ENCODE measurements at places on chromosomes 3 and 15. TPM values are rescaled to one million over a fixed set of nuclear protein-coding genes. Genes with fewer than 3 reads are reported as not detected.

The DPPA4 gene
- not detected for total RNA-seq

- DNase-seq: no peak
- H3K4me1 ChIP-seq: no peaks in the 10 kb centered on the region
- H3K27me3 ChIP-seq: no peaks in the 10 kb centered on the region
- H3K27ac ChIP-seq: no peak overlapping the region
Measured at GRCh38 chr3:186519021-186519658, 25.0 kb downstream of the CRYGS start.

DNA sequence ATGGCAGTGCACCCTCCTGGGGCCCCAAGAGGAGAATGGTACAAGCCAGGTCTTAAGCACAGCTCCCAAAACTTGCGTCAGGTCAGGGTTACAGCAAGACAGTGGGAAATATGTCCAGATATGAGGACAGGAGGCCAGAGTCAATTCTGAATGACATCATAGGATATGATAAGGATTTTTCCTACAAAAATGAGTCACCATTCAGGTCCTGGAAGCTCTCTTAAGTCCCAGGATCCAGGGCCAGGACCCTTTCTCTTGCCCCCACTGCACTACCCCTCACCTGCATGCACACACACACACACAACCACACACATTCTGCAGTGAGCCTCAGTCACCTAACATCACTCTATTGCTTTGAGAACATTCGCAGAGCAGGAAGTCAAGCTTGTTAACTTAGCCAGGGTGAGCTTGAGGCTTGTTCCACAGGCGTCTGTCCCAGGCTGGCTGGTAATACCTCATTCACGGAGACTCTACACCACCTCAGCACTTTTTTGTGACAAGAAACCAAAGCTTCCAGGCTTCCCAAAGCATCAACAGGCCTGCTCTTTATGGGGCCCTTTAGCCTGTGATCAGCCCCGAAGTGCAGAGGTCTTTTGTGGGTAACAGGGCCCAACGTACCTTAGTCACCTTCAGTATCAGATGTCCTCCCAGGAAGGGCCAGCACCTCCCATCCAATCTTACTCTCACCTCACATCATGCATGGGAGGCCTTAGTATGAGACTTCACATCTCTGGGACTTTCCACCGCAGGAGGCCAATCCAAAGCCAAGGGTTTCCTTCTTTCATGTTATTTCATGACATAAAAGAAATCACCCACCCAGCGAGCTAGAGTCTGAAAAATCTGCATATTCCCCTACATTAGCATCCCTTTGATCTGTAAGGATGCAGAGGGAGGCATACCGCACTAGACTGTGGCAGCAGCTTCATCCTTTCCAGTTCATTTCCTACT is 74.0 kb upstream of the LIPC start:
- H3K4me3 ChIP-seq: no peak overlapping the region
- DNase-seq: peak; percentile 78
- H3K27ac ChIP-seq: no peak overlapping the region
- peaks cover 8% of the 10 kb centered on the region for H3K27me3 ChIP-seq
- H3K36me3 ChIP-seq: no peaks in the 10 kb centered on the region

GRCh38 chr3:185754920-185755319 is 69.9 kb downstream of the IGF2BP2 start:
- H3K4me1 ChIP-seq: no peaks in the 10 kb centered on the region
- no peak overlapping the region for H3K27ac ChIP-seq
- DNase-seq: no peak

DNA sequence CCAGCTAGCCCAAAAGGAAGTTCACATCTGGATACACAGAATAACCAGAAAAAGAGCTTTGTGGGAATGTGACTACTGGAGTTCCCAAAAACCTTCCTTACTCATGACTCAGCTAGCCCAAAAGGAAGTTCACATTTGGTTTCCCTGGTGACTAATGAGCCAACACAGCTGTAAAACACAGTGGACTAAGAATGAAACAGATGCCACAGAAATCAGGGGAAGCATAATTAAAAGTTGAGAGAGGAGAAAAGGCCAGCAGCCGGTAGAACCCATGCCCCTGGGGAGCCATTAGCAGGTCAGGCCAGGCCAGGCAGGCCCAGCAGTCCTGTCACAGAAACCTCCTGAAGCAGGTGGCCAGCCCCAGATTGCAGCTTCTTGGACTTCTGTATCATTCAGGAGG is 130.3 kb downstream of the GHSR start:
- no peaks in the 10 kb centered on the region for H3K27me3 ChIP-seq
- peaks cover 85% of the 10 kb centered on the region for H3K4me1 ChIP-seq
- peak overlapping the region; percentile 73 for H3K27ac ChIP-seq
- no peak overlapping the region for H3K4me3 ChIP-seq
- no peaks in the 10 kb centered on the region for H3K36me3 ChIP-seq

DNA sequence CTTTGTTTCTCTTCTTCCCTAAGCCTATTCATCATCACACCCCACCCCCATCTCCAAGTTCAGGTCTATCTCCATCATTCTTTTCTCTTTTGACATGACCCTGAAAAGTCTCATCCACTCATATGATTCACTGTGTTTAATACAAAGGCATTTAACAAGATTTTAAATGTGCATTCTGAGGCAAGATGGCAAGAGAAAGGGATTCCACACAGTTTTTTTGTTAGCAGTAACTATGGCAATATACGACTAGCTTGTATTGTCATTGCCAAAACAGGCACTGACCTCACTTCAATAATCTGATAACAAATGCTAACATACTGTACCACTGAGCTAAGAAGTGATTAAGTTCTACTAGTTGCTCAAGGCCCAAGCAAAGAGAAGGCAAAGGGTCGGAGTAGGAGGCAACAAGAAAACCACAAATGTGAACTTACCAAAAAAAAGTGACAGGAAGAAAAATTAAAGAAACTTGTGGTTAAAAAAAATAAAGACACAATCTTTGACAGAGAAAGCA is 53.2 kb downstream of the FBN1 start:
- no peaks in the 10 kb centered on the region for H3K27me3 ChIP-seq
- H3K36me3 ChIP-seq: peaks cover 14% of the 10 kb centered on the region
- no peak for DNase-seq
- no peak overlapping the region for H3K27ac ChIP-seq
- H3K4me3 ChIP-seq: no peak overlapping the region
- peaks cover 32% of the 10 kb centered on the region for H3K4me1 ChIP-seq

DNA sequence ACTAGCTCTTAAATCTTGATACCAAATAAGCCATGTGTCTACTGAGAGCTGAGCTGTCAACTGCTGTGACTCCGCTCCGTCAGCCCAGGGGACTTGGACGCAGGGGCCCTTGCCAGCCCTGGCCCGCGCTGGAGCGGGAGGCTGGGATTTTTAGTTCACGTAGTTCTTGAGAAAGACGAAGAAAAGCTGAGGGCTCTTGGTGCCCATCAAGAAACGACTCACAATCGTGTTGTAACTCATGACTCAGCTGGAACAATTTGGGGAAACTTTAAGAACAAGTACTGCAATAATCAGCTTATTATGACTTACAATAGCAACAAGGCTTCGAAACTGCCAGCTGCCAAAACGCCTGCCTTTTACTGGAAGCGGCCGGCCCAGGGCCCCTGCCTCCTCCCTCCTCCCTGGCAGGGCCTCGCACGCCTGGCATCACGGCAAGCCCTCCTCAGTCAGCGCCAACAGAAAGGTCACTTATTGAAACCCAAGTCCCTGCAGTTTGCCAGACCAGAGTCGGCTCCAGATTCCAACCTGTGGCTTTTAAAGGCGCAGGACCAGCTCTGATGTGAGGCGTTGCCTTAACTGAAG is 60.3 kb downstream of the RGMA start:
- H3K27ac ChIP-seq: peak overlapping the region; percentile 91
- no peaks in the 10 kb centered on the region for H3K27me3 ChIP-seq
- no peak overlapping the region for H3K4me3 ChIP-seq
- peak; percentile 96 for DNase-seq

- no peak overlapping the region for H3K27ac ChIP-seq
- peak overlapping the region; percentile 61 for H3K4me3 ChIP-seq
- no peak for DNase-seq
- H3K4me1 ChIP-seq: peaks cover 15% of the 10 kb centered on the region
- H3K27me3 ChIP-seq: no peaks in the 10 kb centered on the region
Measured at GRCh38 chr3:32780735-32781210, 37.0 kb upstream of the TRIM71 start.

The COL6A5 gene
- not detected for total RNA-seq

GRCh38 chr3:63911873-63912767 is at the start of gene SCAANT1:
Gene SCAANT1 (minus strand): TSS chr3:63912383.
- peak; percentile 96 for DNase-seq
- peak within 1 kb of the TSS; percentile 100 for H3K27ac ChIP-seq
- no peaks in the 10 kb centered on the region for H3K27me3 ChIP-seq
- H3K4me3 ChIP-seq: peak within 1 kb of the TSS; percentile 98
- peaks cover 41% of the 10 kb centered on the region for H3K4me1 ChIP-seq
- H3K36me3 ChIP-seq: peaks cover 15% of the 10 kb centered on the region

The CCDC80 gene
- total RNA-seq: 197 TPM

The ERICH6 gene
- total RNA-seq: not detected

GRCh38 chr15:34366271-34367065 is 528 bp downstream of the LPCAT4 start:
- peaks cover 13% of the 10 kb centered on the region for H3K36me3 ChIP-seq
- H3K4me1 ChIP-seq: peaks cover 22% of the 10 kb centered on the region
- peak overlapping the region; percentile 98 for H3K27ac ChIP-seq
- H3K4me3 ChIP-seq: peak overlapping the region; percentile 90
- no peaks in the 10 kb centered on the region for H3K27me3 ChIP-seq

- H3K4me3 ChIP-seq: no peak overlapping the region
- no peaks in the 10 kb centered on the region for H3K27me3 ChIP-seq
- no peak for DNase-seq
- H3K36me3 ChIP-seq: no peaks in the 10 kb centered on the region
- peaks cover 6% of the 10 kb centered on the region for H3K4me1 ChIP-seq
- H3K27ac ChIP-seq: no peak overlapping the region
Measured at GRCh38 chr3:98984024-98984423, 82.5 kb upstream of the DCBLD2 start.

DNA sequence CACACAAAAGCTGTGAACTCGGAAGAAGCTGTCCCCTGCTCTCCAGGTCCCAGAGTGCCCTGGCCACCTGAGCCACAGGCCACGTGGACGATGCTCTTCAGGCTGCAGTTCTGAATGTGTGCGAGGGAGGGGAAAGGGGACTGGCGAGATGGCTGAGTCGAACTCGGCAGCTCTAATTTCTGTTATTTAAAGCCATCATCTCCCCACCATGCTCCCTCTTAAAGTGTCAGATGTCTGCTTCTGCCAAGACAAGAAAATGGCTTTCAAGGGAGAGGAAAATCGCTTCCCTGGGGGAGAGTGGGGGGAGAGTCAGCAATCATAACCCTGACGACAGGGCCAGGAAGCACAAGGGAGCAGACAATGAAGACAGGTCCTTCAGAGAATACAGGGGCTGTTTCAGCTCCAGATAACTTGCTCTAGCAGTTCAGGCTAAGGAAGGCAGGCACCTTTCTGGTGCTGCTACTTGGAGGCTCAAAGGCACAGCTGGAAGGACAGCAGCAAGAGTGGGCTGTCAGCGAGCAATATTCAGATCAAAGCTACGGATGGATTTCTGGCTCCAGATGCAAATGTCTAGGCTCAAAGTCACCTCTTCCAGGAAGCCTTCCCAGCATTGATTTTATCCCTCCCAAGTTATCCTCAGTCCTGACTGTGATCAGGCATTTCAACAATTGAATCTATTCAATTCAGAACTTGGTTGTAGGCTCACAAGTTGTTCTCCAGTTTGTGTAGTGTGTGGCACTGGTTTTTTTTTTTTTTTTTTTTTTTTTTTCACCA is 15.5 kb upstream of the CCDC33 start:
- no peak for DNase-seq
- H3K4me1 ChIP-seq: no peaks in the 10 kb centered on the region
- H3K27ac ChIP-seq: no peak overlapping the region
- H3K27me3 ChIP-seq: no peaks in the 10 kb centered on the region

The EPHB1 gene
- total RNA-seq: under 0.01 TPM

DNA sequence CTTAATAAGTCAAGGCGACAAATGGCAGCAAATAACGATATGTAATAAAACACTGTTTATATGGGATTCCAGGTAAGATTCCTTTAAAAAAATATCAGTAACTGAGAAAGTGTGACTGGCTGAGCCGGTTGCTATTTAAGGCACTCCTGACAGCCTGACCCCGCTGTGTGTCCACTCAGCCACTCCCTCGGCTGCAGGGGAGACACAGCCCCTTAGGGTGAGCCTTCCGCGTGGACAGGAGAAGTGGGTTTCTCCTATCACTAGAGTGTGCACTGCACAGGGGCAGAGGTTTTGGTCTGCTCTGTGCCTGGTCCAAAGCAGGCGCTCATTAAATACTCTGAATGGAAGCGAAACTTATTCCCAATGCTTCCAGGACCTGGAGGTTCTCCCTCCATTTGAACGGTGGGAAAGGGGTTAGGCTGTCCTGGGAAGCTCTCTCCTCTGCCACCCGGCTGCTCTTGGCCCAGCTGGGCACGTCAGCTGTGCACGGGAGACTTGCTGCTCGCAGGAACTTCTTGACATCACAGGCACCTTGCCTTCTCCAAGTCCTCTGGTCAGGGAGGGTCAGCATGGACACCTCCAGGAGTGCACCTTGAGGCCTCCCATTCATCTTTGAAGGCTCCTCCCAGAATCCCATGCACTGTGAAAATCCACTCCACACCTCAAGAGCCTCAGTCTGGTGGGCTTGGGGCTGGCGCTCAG is 43.3 kb upstream of the SLCO2A1 start:
- H3K27ac ChIP-seq: no peak overlapping the region

GRCh38 chr15:92917598-92918407 is 17.7 kb downstream of the CHD2 start:
- peaks cover 100% of the 10 kb centered on the region for H3K4me1 ChIP-seq
- H3K36me3 ChIP-seq: no peaks in the 10 kb centered on the region
- DNase-seq: peak; percentile 99
- H3K27me3 ChIP-seq: no peaks in the 10 kb centered on the region
- peak overlapping the region; percentile 29 for H3K4me3 ChIP-seq
- peak overlapping the region; percentile 94 for H3K27ac ChIP-seq

DNA sequence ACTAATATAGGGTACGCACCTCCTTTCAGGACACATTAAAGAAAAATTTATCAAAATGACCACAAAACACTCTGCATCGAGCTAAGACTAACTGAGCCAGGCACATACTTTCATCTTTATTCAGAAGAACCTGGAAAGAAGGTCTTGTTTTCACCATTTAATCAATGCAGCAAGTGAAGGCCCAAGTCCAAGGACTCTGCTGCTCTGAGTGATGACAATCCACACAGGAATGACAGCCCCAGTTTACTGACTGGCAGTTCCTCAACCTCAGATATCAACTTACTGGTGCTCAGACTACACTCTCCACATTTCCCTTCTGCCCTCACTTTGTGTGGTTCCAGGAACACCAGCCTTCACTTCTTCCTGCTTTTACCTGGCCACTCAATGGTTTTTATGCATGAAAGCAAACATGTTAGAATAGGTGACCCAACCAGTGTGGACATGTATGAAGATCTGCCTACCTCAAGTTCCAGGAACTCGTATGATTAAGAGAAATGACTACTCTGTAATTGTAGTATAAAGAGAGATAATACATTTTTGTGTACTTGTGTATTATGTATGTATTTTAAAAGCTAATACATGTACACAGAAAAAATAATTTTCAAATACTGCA is 29.1 kb upstream of the RASA2 start:
- no peaks in the 10 kb centered on the region for H3K36me3 ChIP-seq
- H3K4me3 ChIP-seq: no peak overlapping the region
- no peak overlapping the region for H3K27ac ChIP-seq
- no peaks in the 10 kb centered on the region for H3K27me3 ChIP-seq
- H3K4me1 ChIP-seq: no peaks in the 10 kb centered on the region
- DNase-seq: no peak

- H3K4me3 ChIP-seq: peak overlapping the region; percentile 93
- peaks cover 40% of the 10 kb centered on the region for H3K4me1 ChIP-seq
- H3K36me3 ChIP-seq: peaks cover 10% of the 10 kb centered on the region
- H3K27ac ChIP-seq: peak overlapping the region; percentile 95
- DNase-seq: no peak
Measured at GRCh38 chr15:82043796-82044372, 1.9 kb downstream of the MEX3B start.

The TRAK1 gene
- total RNA-seq: 45.7 TPM

GRCh38 chr3:44065311-44066094 is 176.2 kb upstream of the TOPAZ1 start:
- H3K27me3 ChIP-seq: peaks cover 28% of the 10 kb centered on the region
- peaks cover 4% of the 10 kb centered on the region for H3K4me1 ChIP-seq

The CCDC54 gene
- not detected for total RNA-seq

All from esophagus muscularis mucosa (tissue), 4 donors.